Cerebellar nuclear complex (tissue), 1 donor: ENCODE measurements at places on chromosomes 13 and 19.

GRCh38 chr13:58879114-58879513, 1247.6 kb downstream of the PCDH17 start:
- DNase-seq = no peak

- DNase-seq = no peak
Measured at GRCh38 chr19:10231612-10232228, 589 bp upstream of the S1PR2 start.

- no peak for DNase-seq
Measured at GRCh38 chr13:112057736-112058518, 9.0 kb upstream of the SOX1 start.

GRCh38 chr13:107976628-107977027, 238.7 kb downstream of the LIG4 start:
- no peak for DNase-seq
